Umbilical cord (tissue), 2 donors: ENCODE measurements at places on chromosomes 5 and 9.
A peak's percentile ranks its signal among the peaks of the same experiment; 100 is the strongest.

DNA sequence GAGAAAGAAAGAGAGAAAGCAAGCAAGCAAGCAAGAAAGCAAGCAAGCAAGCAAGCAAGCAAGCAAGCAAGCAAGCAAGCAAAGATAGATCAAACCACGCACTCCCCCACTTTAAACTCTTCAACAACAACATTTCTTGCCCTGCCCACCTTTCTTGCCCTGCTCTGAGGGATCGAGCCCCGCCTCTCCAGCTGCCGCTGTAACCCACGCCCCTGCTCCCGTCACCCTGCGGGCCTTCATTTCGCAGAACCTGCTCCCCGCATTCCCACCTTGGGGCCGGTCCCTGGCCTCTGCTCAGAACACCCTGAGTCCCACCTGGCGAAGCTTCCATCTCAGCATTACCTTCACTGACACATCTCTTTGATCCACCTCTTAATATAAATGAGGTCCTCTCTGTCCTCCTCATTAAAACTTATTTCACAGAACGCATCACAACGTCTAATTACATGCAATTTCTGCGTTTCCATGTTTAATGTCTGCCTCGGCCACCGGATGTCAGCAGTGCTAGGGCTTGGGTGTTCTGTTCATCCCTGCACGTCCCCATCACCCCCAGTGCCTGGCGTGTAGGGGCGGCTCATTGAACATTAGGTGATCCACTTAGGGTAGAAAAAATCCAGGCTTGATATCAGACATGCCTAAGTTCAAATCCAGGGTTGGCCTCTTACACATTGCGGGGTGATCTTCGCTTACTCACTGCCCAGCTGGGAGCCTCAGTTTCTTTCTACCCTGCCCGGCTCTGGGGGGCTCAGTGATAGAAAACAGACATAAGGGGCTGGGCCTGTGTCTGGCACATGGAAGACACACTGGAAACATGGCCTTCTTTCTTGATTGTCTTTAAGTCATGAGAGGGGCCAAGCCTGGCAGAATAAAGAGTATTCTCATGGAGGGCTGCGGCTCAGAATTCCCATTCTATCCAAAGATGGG is 187.6 kb downstream of the DAB2IP start:
- DNase-seq = no peak

DNA sequence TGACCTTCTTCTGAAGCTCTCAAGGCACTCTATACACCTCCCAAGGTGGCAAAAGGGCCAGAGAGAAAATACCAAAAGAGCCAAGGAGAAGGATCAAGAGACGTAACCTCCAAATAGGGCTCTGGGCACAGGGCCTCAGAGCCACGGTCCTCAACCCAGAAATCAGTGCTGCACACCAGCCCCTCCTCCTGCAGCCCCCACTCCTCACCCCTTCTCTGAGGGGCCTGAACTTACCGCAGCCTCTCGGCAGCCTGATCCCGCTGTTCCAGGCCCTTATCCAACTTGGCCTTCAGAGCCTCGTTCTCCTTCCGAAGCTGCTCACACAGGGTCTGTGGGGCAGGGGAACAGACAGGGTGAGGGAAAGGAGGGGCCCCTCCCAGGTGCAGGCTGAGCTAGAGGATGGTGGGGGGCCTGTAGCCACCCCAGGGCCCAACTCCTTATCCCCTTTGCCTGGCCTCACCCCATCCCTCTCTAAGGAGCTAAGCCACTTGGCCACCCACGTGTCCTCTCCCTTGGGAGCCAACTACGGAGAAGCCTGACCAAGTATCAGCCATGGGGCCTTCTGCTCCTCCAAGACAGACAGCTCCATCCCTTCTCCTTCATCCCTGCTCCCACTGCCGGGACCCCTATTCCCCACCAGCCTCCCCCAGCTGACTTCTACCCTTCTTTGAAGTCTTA is 28.8 kb downstream of the TNIP1 start:
- no peak for DNase-seq

DNA sequence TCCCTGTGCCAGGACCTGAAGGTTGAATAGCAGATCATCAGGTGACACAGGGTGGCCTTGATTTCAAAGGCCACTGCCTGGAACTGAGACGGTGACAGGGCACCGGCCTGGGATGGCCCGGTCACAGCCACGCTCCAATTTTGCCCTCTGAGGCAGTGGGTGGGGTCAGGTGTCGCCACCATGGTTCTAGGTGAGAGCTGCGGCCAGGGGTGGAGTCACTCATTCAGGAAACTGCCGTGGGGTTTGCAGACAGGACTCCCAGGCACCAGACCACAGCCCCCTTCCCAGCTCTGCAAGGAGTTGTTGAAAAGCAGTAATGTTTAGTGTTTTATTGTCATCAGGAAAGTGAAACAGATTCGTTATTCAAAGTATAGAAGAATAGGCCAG is 17.3 kb upstream of the RNU6ATAC start:
- DNase-seq = no peak

DNA sequence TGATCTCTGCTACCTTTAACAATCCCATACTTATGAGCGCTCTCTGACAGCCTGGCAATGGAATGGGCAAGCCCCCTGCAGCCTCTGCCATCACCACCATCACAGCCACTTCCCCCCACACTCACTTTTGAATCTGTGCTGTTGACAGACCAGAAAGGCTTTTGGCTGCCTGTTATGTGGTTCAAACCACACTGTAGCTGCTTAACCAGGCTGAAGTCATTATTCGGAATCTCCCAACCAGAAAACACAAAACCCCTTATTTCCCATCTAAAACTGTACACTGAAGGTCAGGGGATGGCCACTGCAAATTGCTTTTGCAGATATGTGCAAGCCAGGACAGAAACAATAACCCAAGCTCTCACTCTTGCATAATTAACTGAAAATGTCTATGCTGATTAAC is 35.8 kb downstream of the PTCH1 start:
- no peak for DNase-seq

GRCh38 chr9:30060976-30061375 is 2323.5 kb upstream of the ACO1 start:
- no peak for DNase-seq

- DNase-seq = no peak
Measured at GRCh38 chr5:131587541-131587940, 47.5 kb downstream of the RAPGEF6 start.

GRCh38 chr5:2674456-2674855 is 77.0 kb downstream of the IRX2 start:
- DNase-seq = no peak

GRCh38 chr9:95505717-95506427 is 10.9 kb downstream of the PTCH1 start:
- DNase-seq = peak; percentile 78

- DNase-seq = no peak
Measured at GRCh38 chr9:120659676-120660075, 54.6 kb downstream of the MEGF9 start.

DNA sequence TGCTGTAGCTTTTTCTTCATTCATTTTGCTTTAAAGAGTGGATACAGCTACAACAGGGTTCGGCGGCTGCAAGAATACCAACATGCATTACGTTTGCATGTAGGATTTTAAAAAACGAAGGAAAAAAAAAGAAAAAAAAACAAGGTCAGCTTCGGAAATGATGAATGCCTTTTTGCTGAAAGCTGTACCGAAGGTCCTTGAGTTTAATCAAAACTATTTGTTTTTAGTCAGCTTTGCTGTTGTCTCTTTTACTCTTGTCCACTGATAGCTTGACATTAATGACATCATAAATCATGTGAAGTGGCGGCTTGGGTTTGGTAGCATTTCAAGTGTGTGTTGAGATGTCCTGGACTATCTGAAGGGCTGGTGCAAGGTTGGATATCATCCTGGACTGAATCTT is 779.1 kb downstream of the NR2F1-AS1 start:
- peak; percentile 45 for DNase-seq

- DNase-seq = peak; percentile 50
Measured at GRCh38 chr5:141637767-141638419, 1.1 kb downstream of the RELL2 start.

DNA sequence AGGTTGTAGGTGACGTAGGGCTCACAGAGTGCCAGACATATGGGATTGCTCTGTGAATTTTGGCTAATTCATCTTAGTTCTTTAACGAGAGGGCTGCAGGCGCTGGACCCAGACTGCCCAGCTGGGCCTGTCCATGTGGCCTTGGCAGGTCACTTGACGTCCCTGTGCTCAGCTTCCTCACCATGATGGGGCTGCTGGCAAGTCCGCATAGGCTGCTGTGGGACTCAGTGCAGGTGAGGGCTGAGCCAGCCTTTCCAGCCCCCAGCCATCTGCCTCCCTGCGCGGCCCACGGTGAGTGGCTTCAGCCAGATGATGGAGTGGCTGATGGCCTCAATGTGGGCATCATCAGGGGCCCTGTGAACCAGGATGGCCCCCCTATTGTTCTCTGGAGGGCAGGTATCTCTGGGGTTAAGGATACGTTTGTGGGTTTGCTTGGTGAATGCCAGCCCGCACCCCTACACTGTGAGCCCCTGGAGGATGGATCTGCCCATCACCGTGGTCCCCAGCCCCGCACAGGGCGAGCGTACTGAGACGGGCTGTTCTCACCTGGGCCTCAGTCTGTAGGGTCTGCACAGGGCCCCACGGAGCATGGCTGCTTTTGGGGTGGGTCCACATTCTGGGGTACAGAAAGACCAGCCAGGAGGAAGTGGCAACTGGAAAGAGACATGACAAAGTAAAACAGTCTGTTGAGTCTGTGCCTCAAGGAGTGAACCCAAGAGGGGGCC is 3.7 kb downstream of the CARD19 start:
- no peak for DNase-seq

- no peak for DNase-seq
Measured at GRCh38 chr9:97445119-97445701, 33.3 kb downstream of the TDRD7 start.

DNA sequence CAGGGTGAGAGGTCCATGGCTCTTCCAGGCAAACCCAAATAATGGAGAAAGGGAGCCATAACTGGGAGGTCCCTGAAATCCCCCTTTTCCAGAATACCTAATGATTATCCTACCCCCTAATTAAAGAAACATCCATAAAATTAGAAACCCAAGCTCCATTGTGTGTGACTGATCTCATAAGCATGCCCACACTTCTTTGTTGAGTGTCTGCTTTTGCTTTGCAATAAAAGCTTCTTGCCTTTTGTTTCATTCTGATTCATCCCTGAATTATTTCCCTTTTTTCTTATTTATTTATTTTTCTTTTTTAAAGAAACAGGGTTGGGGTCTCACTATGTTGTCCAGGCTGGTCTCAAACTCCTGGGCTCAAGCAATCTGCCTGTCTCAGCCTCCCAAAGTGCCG is 33.1 kb downstream of the BTF3 start:
- DNase-seq = no peak

- DNase-seq = no peak
Measured at GRCh38 chr5:152083231-152083630, 158.6 kb upstream of the GLRA1 start.

- DNase-seq = peak; percentile 33
Measured at GRCh38 chr9:131645078-131645776, 94.6 kb downstream of the RAPGEF1 start.

DNA sequence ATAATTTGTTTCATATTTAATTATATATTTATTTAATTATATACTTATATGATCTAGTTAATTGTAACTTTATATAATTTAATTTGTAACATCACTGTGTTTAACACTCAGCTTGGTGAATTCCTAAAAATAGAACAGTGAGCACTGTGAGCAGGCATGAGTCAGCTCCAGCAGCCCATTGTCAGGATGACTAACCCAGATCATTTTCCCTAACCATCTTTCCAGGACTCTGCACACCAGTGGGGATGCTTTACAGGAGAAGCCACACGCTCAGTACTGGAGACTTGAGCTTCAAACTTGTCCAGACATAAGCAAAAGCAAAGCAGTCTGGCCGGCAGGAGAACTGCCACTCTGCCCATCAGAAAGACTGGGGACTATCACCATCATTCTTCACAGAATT is 446.2 kb upstream of the TRPC7 start:
- peak; percentile 59 for DNase-seq

DNA sequence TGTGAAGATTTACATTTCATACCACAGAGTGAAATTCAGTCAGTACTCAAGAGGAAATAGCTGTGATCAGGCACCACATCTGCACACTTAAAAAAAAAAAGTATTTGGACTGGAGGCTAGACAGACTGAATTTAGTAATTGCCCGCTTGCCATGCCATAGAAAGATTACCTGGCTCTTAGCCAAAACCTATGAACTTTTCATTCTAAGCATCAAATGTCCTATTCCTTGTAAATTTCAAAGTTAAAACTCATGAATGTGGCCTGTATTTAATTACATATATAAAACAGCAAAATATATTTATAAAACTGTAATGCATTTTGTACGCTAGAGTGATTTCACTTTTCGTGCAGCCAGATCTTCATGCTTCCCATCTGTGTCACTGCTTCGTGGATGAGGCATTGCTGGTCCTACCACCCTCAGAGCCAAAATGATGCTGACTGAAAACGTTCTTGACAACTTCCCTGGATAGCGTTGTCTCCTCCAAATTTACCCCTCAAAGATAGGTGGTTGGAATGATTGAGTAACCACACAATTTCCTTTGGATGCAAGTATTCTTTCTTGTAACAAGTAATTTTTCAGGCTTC is 447.9 kb upstream of the SGCD start:
- DNase-seq = peak; percentile 8

GRCh38 chr5:153964880-153965645 is 73.6 kb downstream of the FAM114A2 start:
- peak; percentile 68 for DNase-seq

DNA sequence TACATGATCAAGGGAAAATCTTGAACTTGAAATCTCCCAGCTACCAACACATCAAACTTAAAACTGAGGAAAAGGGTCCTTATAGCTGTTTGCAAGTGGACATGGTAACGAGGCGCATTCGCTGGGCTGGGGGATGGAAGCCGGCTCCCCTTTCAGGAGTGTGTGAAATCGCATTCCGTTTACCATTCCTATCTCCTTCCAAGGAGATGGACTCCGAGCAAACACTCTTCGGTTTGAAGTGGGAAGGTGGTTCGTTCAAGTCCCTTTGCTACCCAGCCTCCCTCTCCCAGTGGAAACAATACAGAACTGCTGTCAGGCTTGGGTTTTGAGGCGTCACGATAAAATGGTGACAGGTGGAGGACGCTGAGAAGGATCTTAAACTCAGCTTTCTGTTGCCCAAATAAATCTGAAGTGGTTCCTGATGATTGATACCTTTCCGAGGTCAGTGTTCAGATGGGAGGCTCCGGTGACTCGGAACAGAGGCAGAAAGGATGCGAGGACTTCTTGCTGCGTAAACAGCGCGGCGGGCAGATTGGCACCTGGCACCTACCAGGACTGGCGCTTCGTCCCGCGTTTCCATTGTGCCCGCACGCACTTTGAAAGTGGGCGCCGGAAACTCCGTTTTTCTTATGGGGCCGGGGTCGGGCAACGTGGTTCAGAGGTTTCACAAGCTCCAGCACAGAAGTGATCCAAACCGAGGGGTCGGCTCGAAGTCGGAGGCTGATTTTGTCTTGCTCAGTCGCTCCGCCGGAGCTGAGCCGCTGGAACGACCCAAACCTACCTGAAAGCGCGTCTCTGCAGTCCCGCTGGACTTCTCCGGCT is 7.0 kb downstream of the MSX2 start:
- peak; percentile 12 for DNase-seq
